ENCODE measurements at places on chromosomes 6 and 20.

GRCh38 chr6:79005497-79005896, 72.6 kb downstream of the PHIP start:
- DNase-seq, result no peak

GRCh38 chr20:32894026-32894483, 35.3 kb downstream of the EFCAB8 start:
- DNase-seq, result no peak

- no peak for DNase-seq
These were observed 41.3 kb downstream of the DSTN start for GRCh38 chr20:17611290-17611539.

- DNase-seq, result peak; percentile 23
These were observed 178.7 kb downstream of the GJA1 start for GRCh38 chr6:121614115-121614514.

- no peak for DNase-seq
These were observed 107.1 kb downstream of the ZDHHC14 start for GRCh38 chr6:157488058-157488457.

DNA sequence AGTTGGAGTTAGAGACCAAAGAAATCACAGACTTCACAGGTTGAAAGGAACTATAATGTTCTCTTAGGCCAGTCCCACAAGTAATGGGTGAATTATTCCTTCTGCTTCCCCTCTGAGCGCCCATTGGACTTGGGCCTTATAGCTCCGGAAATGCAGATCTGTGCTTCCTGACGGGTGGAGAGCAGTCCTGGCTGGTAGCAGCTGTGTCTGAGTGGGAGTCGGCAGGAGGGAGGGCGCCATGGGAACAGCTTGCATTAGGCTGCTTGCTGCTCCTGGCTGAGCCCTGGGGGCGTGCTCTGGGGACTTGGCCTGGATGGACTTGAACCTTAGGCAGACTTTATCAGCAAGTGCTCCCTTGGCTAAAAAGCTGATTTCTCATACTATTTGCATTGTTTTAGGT, 18.4 kb upstream of the NUP153 start:
- DNase-seq, result peak; percentile 46
